Muscle of arm (tissue), 14 donors: ENCODE measurements at places on chromosomes 5 and 9.

- DNase-seq = no peak
Measured at GRCh38 chr5:123882319-123882964, 370.5 kb downstream of the CSNK1G3 start.

DNA sequence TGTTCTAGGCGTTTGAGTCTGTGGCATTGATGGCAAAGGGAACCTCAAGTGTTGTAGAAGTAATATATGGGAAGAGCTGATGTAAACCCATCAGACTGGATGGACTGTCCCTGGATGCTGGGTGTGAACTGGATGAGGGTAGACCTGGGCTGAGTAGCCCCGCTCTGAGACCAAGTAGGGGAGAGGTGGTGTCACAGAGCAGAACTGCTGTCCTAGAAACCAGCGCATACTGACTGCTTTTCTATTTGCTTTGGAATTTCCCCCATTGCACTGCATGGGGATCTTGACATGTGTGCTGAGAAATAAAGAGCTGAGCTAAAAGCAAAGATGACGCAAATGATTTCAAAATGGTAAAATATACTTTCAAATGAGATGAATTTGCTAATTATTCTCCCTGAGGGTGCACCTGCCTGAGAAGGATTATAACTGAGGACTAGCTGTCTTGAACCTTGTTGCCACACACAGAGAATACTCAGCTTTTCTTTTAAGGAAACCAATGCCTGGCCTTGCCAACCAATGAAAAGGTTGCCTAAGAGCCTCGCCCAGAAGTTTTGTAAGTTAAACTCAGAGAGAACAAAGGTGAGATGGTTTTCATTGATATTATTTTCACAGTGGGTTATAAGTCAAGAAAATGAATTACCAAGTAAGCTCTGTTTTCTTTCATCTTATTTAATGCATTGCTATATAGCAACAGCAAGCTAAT, 44.8 kb downstream of the NIM1K start:
- no peak for DNase-seq

GRCh38 chr5:9544056-9544455, 1.8 kb downstream of the SEMA5A start:
- no peak for DNase-seq

DNA sequence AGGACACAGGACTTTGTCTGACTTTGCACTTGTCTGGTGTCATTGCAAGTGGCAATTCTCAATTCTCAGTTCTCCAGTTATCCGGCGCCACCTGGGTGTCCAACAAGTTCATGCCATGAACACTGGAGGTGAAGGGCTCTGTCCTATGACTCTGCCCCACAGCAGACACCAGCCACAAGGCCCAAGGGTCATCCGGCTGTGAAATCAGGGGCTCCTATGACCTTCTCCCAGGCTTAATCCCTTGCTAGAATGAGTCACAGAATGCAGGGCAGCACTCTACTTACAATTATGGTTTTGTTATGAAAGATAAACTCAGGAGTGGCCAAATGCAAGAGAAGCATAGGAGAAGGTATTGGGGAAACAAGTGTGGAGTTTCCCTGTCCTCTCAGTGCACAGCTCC, 392.0 kb downstream of the GADD45G start:
- no peak for DNase-seq

- no peak for DNase-seq
Measured at GRCh38 chr5:76718381-76718832, 2.5 kb downstream of the F2R start.

DNA sequence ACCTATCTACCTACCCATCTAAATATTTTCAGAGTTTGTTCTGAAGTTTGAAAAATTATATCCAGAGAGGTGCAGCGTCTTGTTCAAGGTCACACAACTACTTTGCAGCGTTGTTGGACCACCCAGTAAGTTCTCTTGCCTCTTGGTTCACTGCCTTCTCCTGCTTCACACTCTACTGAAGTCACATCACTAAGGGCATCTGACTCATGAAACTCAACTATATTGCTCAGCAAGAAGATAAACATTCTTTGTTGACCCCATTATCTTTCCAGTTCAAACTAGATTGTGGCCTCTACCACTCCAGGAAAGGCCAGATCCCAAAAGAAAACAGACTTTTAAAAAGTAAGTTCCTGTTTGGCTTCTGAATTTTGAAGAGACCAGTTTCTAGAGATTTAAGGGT, 326.9 kb downstream of the SLIT3 start:
- no peak for DNase-seq

GRCh38 chr5:101163088-101163487, 260.0 kb upstream of the ST8SIA4 start:
- DNase-seq = no peak

- peak; percentile 52 for DNase-seq
Measured at GRCh38 chr9:135811801-135812200, 95.5 kb downstream of the CAMSAP1 start.

DNA sequence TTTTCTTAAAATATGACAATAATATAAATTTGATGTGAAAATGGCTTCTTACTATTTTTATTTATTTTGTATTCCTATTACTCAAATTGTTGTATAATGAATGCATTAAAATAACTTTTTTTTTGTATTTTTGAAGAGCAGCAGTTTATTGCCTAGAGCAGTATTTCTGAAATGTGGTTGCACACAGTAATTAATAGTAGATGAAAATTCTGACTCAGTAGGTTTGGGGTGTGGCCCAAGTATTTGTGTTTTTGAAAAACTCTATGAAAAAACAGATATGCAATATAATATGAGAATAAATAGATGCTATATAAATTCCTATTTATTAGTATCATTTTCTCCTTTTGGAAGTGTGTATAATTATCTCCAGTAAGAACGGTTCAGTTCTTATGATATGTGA, 2225.3 kb upstream of the C9orf72 start:
- no peak for DNase-seq

- no peak for DNase-seq
Measured at GRCh38 chr5:107464416-107464815, 206.3 kb downstream of the EFNA5 start.

- no peak for DNase-seq
Measured at GRCh38 chr5:95841914-95842812, 19.6 kb upstream of the GLRX start.

- no peak for DNase-seq
Measured at GRCh38 chr5:139488260-139488659, 5.7 kb upstream of the STING1 start.

DNA sequence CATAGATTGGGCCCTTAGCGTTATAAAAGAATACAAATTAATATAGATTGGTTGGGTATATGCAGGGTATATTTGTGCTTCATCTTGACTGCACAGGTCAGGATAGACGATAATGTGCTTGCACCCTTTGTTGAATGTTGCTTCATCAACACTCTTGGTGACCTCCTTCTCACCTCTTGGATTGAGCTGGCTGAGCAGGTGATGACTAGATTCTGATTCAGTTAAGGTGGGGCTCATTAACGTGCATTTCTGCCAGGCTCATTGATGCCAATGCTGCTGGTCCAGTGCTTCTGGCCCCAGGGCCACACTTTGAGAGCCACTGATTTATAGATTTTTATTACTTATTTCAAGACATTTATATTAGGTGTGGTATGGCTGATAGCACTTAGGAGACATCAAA, 27.7 kb downstream of the PCSK5 start:
- DNase-seq = no peak

DNA sequence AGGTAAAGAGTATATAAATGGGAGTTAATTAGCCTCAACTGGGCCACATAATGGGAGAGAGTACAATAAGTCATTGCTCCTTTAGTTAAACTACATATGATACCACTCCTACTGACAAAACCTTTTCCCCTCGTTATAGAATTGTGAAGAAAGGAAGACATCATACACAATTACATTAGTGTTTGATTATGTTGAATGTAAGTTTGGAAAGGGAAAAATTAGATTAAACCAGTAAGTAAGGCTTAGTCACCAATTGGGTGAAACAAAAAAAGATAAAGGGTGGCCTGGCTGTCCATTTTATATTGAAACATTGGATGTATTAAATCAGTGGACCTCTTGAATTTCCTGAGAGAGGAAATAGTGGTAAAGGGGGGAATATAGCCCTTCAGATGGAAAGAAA, 464.3 kb upstream of the PAPPA start:
- no peak for DNase-seq

DNA sequence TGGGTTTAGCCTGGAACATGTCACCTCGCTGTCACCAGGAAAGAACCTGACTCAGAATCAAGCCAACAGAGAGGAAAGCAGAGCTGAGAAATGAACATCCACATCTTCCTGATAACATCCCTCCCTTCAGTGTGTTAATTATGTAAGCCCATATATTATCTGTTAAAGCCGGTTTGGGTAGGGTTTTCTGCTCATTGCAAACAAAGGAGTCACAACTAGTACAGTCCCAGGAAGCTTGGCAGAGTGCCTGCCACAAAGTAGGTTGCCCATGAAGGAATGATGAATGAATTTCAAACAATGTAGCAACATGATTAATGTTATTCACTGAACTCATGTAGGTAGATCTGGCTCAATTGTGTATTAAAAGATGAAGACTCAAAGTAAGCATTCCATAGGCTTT, 10.4 kb upstream of the PPARGC1B start:
- no peak for DNase-seq

GRCh38 chr5:37435261-37435660, 56.1 kb downstream of the WDR70 start:
- DNase-seq = no peak

GRCh38 chr9:801399-802071, 40.0 kb upstream of the DMRT1 start:
- no peak for DNase-seq

DNA sequence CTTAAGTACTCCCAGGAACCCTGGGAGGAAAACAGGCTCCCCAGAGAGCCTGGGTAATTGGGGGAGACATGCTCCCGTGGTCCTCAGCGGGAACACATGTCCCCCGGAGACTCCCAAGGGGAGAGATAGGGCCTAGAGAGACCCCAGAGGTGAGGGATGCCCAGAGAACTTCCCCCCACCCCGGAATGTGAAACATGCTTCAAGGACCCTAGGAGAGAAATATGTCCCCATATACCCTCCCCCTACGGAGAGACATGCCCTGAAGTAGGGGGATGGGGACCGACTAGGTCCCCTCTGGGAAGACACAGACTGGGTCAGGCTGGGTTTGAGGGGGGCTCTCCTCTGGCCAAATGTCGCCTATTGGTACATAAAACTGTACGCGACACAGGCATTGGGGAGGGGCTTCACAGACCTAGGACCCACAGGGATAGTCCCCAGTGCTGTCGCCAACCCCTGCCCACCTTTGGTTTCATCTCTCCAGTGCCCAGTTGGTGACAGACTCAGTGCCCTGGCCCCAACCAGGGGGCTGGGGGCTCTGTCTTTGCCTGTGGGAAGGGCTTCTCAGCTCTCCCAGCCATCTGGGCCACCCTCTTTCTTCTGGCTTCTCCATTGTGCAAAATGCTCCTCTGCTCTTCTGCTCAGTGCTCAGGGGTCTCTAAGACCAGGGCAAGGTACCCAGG, 26.9 kb downstream of the PCDH1 start:
- no peak for DNase-seq

GRCh38 chr5:159414021-159414420, 83.7 kb upstream of the IL12B start:
- no peak for DNase-seq

DNA sequence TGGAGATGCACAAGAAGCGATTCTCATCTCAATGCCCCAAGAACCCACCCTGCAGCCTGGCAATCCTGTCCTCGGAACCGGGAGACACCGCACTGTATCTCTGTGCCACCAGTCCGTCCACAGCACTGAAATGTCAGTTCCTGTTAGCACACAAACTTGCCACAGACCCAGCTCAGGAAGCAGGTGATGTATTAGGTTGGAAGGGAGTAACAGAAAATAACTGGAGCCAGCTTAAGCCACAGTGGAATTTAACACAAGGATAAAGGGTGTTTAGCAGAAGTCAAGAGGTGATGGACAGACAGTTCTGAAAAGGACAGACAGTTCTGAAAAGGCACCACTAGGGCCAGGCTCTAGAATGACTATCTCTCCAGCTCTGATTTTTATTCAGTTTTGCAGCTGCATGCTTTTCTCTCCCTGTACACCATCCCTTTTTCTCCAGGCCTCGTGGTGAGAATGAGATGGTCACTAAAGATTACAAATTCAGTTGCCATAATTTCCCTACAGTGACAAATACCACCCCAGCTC, 114.4 kb downstream of the ANKRD18B start:
- no peak for DNase-seq

GRCh38 chr5:149381261-149381985, 2.3 kb upstream of the IL17B start:
- no peak for DNase-seq

- DNase-seq = no peak
Measured at GRCh38 chr9:6780690-6781089, 22.9 kb downstream of the KDM4C start.

DNA sequence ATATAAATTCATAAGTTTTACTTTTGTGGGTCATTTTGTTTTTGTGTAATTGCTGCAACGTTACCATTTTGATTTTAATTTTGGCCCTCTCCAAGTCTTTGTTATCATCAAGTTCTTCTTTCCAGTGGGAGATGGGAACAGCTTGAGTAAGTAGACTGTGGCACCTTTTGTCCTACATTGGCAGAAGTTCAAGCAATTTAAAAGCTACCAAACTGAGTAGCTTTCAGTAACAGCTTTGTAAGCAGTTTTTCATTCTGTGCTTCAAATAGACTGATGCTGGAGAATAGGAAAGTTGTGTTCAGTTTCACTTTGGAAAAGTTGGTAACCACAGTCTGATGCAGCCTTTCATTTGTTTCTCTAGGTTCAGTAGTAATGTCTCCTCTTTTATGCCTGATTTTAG, 47.8 kb upstream of the TMED7 start:
- no peak for DNase-seq

GRCh38 chr9:30970812-30971211, 1413.6 kb upstream of the ACO1 start:
- DNase-seq = no peak

DNA sequence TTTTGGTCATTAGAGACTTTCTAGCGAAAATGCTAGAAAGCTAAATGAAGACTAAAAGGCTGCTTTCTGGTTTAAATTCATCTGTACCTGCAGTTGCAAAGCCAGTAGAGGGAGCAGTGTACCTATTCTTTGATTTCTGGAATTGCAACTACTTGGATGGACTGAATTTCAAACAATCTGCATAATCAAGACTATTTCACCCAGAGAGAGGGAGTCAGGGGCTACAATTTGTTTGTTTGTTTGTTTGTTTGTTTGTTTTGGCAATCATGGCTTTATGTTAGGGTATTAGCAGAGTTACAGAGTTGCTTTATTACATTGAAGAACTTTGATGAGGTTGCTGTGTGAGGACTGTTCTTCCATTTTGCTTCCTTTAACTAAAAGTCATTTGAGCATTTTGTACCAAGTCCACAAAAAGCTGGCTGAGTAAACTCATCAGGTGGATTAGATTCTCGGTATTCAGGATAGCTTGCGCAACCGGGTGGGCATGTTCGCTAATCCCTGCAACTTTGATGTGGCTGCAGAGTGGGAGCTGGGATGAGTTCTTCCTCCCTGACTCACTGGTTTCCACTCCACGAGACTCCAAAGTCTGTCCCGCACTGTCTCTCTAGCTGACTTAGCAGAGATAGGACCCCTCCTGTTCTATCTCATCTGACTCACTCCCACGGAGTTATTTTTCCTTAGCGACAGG, 80.0 kb upstream of the TUT7 start:
- DNase-seq = peak; percentile 78

GRCh38 chr9:17476401-17476800, 102.5 kb upstream of the SH3GL2 start:
- DNase-seq = no peak
